ENCODE measurements at places on chromosomes 4 and X.

GRCh38 chr4:88497859-88498409 lies 25.6 kb downstream of the PYURF start:
- no peak for DNase-seq

GRCh38 chrX:47501226-47502074 lies 18.4 kb upstream of the ZNF41 start:
- no peak for DNase-seq

DNA sequence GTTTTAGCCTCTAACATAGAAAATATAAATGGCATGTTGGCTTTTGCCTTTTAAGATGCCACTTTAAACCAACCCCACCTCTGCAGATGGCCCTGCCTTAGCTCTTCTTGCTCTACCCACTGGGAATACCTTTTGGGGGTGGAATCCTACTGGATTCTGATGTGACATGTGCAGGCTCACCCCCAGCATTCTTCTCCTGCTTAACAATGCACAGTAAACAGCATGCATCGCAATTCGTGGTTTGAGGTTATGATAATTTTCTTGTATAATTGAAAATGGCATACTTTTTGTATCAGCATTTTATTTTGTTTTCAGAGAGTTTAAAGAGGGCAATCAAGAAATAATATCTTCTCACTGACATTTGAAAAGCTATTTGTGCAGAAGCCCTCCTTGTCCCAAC lies 167.9 kb downstream of the AREG start:
- DNase-seq: no peak

DNA sequence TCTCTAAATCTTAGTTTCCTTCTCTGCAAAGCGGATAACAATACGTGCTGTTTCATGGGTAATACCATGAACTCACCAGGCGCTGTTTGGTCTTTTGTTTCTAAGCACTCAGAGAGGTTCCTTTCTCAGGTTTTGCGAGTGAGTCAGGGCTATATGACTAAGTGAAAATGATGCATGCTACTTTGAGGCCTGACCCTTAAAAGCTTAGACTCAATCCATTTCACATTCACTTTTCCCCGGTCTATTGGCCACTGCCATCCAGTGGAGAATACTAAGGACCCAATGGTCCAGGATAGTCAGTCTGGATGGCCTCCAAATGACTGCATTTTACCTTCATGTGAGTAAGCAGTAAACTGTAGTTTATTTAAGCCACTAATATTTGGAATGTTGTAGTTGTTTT lies 400.8 kb upstream of the SLIT2 start:
- DNase-seq: no peak

GRCh38 chrX:137549073-137549472 lies 16.9 kb upstream of the ZIC3 start:
- DNase-seq: no peak

DNA sequence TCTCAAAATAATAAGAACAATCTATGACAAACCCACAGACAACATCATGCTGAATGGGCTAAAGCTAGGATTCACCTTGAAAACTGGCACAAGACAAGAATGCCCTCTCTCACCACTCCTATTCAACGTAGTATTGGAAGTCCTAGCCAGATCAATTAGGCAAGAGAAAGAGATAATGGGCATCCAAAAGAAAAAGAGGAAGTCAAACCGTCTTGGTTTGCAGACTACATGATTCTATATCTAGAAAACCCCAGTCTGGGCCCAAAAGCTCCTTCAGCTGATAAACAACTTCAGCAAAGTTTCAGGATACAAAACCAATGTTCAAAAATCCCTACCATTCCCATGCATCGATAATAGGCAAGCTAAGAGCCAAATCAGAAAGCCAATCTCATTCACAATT lies 59.0 kb downstream of the CHM start:
- no peak for DNase-seq

DNA sequence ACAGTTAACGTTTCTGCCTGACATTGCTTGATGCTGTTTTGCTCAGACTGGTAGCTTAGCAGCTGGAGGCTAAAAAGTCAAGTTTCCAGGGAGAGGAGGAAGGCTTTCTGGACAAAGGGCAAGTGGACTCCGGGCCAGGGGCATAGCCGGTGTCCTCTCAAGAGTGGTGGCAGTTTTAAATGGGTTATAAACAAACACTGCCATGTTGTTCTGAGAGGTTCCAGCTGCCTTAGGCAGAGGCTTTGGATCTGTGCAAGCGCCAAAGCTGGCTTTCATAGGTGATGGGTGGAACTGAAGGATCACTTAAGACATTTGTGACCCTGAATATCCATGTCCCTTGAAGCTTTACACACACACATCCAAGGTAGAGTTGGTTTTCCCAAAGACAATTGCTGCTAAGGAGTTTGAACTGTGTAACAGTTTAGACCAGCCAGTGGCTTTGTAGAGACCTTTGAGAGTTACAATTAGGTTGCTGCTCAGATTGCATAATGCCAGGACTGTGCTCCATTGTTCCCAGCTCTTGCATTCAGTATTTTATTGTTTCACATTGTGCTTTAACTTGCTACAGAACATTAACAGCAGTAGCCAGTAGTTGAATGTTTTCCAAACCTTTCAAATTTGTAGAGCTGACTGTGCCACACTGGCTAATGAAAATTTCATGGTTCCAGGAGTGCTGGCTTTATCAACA lies 54.1 kb upstream of the AP1S2 start:
- no peak for DNase-seq

GRCh38 chr4:54228961-54229501 lies at the start of gene PDGFRA:
Gene PDGFRA (plus strand): TSS chr4:54229293. CDS start chr4:54258769, 29,476 bp downstream.
- DNase-seq: no peak

All from NK-92 treated with Interleukin-12 subunit alpha and Interleukin-12 subunit beta, amount 100 ng/mL, for 24 hours (cell line).